ENCODE measurements at places on chromosomes 4 and X.

DNA sequence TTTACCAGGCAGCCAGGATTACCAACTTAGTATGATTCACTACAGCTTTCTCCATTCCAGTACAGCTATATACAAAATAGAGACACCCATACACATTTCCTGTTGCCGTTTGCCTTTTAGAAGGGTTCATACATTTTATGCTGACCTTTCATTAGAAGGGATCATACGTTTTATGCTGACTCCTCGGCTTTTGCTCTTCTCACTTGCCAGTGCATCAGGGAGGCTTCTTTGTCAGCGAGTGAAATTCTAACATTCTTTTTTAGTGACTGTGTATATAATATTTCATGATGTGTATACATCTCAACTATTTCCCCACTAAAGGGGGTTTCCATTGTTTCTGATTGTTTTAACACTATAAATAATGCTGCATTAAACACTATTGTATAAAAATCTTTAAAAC is 552.6 kb downstream of the TRIML1 start:
- no peak for DNase-seq

GRCh38 chr4:173910891-173911290 is 372.6 kb downstream of the FBXO8 start:
- no peak for DNase-seq

DNA sequence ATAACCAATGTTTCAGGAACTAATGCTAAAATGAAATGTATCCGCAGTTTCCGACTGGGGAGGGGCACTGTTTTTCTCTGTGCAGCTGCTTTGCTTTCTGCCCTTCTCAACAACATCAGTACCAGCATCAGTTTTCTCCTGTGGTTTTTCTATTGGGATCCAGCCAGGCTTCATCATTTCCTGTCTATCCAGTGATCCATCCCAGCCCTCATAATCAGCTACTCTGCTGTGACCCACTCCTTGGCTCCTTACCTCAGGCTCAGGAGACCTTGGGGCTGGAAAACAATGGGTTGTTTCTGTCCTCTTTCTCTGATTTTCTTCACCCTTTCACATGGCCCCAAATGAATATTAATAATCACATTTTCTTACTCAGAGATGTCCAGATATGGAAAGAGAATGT is 222.2 kb upstream of the DKK2 start:
- no peak for DNase-seq

DNA sequence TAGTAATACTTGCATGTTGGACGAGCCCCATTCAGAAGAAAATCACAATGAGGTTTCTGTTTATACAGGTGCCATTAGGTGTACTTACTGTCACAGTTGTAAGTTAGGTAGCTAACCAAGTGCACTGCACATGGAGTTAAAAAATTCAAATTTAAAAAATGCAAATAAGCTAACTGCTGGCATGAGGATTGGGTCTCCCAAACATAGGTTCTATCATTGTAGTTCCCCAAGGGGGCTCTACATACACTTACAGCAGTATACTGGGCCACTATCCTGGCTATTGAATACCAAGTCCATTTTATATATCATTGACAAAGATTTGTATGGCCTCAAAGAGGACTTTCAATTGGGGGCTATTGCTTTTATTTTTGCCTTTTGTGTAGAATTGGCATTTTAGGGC is 153.4 kb downstream of the FMR1NB start:
- DNase-seq, result no peak

GRCh38 chrX:24298191-24298590 is 15.7 kb downstream of the SUPT20HL2 start:
- DNase-seq, result no peak

GRCh38 chr4:44438687-44439086 is 9.9 kb downstream of the KCTD8 start:
- DNase-seq, result no peak

DNA sequence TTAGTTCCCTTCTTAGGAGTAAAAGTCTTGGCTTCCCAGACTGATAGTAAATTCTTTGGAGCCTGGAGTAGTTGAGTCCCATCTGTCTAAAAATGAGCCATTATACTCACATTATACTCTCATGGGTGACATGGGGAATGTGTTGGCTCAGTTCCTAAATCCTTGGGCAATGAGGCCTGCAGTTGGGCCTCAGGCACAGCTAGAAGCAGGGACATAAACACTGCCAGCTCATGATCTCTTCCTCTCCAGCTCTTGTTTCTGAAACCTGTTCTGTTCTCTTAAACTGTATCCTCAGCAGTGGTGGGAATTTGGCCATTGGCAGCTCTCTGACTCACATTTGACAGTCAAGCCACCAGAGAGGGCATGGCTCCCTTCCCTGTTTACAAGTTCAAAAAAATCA is 212.5 kb downstream of the SPATA18 start:
- DNase-seq, result no peak

GRCh38 chr4:1403591-1404572 is 2.4 kb downstream of the NKX1-1 start:
- no peak for DNase-seq

GRCh38 chrX:66634272-66634671 is 4.6 kb downstream of the EDA2R start:
- DNase-seq, result no peak

DNA sequence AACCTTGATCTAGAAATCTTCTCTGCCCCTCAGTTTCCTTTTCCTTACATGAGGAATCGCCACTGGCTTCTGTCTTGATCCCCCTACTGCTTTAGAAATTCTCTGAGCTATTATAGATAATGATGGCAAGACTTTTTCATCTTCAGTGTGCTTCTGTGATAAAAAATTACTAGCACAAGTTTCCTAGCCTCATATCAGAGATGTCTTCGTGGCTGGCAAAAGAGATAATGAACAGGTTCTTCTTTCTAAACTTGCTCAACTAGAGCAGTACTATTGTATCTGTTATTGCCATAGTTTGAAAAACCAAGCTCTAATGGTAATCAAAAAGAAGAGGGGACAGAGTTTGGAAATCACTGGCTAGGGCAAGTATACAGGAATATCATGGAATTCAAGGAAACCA is 4.1 kb upstream of the PDGFC start:
- no peak for DNase-seq

DNA sequence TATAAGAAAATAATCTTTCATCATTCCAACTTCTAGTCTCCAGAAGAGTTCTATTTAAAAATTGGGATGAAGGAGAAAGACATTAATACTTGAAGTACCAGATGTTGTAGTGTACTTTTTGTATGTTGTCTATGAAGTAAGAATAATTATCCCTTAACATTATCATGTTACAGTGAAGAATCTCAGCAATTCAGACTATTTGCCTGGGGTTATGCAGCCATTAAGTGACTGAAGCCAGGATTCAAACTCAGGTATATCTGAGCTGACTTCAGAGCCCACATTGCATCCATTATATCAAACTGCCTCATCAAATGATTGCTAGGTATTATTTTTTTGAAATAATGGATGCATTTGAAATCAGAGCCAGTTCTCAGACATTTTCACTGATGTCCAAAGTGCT is 76.1 kb upstream of the FHDC1 start:
- no peak for DNase-seq

DNA sequence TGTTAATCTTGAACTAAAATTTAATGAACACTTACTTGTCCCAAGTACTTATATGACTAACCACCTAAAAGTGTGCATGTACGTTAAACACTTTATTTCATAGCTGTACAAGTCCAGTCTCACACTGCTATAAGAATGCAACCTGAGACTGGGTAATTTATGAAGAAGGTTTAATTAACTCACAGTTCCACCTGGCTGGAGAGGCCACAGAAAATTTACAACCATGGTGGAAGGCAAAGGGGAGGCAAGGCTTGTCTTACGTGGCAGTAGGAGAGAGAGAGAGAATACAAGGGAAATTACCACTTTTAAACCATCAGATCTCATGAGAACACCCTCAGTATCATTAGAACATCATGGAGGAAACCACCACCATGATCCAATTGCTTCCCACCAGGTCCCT is 748.7 kb upstream of the HS3ST1 start:
- DNase-seq, result no peak

DNA sequence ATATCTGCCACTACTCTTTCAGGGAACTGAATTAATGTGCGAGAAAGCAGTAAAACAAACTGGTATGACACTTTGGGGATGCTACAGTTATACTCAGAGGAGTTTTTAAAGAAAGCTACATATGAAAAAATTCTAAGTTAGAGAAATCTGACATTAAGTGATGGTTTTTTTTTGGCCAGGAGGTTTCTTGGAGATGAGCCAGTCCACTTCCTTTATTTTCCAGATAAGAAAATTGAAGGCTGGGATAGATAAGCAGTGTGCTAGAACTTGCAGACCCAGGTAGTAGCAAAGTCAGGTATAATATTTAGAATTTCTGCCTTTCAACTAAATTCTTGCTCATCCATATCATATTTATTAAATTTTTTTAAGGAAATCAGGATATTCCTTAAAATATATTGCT is 106.8 kb downstream of the FAT4 start:
- no peak for DNase-seq

- DNase-seq, result no peak
These were observed 199.3 kb downstream of the PCDH18 start for GRCh38 chr4:137333031-137333430.

- DNase-seq, result no peak
These were observed 21.5 kb downstream of the SLC9A7 start for GRCh38 chrX:46737462-46737861.

DNA sequence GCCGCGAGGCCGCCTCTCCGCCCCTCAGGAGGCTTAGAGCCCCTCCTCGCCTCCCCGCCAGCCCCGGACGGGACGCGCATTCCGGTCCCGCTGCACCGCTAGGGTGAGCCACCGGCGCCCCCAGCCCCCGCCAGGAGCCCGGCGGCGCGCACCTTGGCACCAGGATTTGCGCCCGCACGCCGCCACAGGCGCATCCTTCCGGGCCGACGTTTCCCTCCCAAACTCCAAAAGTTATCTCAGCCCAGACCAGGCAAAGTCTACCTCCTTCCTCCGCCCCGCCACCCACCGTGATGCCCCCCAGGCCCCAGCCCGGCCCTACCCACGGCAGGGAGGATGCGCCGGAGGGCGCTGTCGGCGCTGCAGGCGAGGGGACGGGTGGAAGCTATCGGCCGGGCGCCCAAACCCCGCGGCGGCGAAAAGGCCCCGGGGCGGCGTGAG is 538 bp downstream of the SCML2 start:
- DNase-seq, result no peak

- DNase-seq, result no peak
These were observed 849.1 kb upstream of the SLIT2 start for GRCh38 chr4:19402581-19403065.

DNA sequence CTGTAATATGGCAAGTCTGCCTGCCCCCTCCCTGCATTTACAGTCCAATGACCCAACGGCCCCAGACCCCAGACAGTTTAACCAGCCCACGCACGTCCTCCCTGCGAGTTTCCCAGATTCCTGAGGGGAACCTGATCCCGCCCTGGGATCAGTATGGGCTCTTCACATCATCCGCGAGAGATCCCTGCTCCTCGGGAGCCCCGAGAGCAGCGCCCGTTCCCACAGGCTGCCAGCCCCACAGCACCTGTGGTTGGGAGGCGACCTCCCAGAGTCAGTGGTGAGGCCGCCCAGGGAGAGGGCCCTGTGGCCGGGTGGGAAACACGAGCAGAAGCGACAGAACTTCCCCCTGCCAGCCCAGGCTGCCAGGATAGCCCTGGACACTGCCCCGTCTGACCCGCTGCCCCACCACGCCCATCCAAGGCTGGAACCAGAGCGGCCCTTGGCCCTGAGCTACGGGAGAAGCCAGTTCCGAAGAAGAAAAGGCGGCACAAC is 32.8 kb downstream of the TSC22D3 start:
- no peak for DNase-seq

DNA sequence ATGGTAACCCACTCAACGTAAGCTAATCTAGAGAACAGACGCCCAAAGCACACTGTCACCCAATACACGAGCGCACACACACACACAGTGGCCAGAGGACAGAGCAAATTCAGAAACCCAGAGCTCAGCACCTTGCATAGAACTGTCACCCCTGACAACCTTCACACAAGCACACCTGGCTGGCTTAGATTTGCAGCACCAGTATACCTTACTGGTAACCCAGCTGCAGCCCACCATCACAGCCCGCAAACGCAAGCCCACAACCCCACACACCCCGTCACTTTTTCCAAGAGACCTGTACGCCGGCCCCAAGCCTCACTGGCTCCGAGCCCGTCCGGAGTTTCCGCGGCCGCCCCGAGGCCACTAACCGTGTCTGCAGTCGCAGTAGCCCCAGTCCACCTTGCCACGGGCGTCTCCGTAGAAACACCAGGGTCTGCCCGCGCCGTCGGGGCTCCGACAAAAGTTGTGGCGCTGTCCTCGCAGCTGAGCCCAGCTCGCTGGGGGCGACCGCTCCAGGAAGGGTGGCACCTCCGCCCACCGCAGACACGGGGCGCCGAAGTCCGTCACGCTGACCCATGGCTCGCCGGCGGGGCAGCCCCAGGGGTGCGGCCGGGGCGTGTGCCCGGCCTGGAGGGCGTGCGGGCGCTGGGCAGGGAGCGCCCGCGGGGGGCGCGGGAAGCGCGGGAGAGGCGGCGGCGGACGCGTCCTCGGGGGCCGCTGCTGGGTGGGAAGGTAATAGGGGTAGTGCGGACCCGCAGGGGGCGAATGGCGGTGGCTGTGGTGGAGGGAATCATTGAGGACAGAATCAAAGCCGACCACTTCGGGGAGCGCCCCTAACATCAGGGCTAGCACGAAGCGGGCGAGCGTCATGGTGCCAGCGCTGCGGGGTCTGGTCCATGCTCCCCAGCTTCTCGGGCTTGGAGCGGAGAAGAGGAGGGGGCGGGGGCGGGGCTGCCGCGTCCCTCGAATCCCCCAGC is 664 bp downstream of the PRSS12 start:
- DNase-seq, result no peak

- no peak for DNase-seq
These were observed 119.7 kb upstream of the CXorf51A start for GRCh38 chrX:146934256-146934655.

GRCh38 chrX:24702362-24703184 is 8.9 kb downstream of the POLA1 start:
- no peak for DNase-seq

GRCh38 chrX:118541482-118541881 is 45.9 kb downstream of the DOCK11 start:
- no peak for DNase-seq

GRCh38 chr4:2824329-2824835 is 19.3 kb upstream of the ADD1 start:
- no peak for DNase-seq

- no peak for DNase-seq
These were observed 45.0 kb upstream of the NKX1-1 start for GRCh38 chr4:1451106-1451751.

GRCh38 chr4:69536980-69537379 is 41.3 kb upstream of the UGT2B4 start:
- no peak for DNase-seq

DNA sequence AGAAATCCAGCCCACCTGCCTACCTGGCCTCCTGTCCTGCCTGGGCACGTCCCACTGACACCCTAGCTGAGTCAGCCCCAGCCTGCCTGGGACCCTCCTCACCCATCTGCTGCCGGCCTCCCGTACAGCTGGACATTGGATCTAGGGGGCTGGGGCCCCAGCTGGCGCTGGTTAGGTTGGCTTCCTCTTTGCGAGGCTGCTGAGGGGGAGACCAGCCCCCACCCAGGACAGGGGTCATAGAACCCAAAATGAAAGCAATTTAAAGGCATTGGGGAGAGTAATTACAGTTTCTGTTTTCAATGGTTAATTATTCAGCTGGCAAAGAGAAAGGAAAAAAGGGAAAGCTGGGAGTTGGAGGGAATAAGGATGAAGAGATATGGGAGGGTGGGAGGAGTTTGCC is 15.8 kb downstream of the EFNB1 start:
- DNase-seq, result no peak

All from activated CD8-positive, alpha-beta memory T cell treated with anti-CD3 and anti-CD28 coated beads for 1 hour (primary cell).